Stimulated activated CD4-positive, alpha-beta T cell treated with anti-CD3 and anti-CD28 coated beads, TNF-alpha, amount 100 ng/mL, for 1 hour (primary cell): ENCODE measurements at places on chromosomes 12 and 14.
A peak's percentile ranks its signal among the peaks of the same experiment; 100 is the strongest.

DNA sequence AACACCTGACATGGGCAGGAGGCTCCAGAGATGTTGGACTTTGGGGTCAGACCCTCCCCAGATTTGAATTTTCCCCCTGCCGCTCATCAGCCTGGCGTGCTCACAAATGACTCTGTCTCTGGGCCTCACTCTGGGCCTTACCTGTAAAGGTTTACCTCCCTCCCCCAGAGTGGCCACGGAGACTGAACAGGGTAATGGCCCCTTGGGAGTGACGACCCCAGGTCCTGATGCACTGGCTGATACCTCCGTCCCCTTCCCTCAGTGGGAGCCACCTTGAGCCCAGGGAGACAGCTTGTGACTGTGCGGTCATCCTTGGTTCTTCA, 7.0 kb downstream of the SLC25A29 start:
- no peak for DNase-seq

DNA sequence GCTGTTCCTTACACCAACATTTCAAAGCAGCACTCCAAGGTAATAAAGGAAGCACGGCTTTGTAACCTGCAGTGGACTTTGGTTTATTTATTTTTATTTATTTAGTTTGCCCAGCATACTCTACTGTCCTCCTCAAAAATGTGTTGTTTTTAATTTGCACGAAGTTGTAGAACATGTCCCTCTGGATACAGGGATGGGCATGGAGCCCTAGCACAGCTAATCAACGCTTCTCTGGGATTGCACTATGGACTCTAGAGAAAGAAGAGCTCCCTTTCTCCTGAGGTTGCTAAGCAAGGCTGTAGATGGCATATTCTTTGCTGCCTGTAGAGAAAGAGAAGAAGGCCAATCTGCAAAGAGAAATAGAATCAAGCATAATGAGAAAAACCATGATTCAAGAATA, 5.9 kb upstream of the ANAPC5 start:
- DNase-seq: no peak

DNA sequence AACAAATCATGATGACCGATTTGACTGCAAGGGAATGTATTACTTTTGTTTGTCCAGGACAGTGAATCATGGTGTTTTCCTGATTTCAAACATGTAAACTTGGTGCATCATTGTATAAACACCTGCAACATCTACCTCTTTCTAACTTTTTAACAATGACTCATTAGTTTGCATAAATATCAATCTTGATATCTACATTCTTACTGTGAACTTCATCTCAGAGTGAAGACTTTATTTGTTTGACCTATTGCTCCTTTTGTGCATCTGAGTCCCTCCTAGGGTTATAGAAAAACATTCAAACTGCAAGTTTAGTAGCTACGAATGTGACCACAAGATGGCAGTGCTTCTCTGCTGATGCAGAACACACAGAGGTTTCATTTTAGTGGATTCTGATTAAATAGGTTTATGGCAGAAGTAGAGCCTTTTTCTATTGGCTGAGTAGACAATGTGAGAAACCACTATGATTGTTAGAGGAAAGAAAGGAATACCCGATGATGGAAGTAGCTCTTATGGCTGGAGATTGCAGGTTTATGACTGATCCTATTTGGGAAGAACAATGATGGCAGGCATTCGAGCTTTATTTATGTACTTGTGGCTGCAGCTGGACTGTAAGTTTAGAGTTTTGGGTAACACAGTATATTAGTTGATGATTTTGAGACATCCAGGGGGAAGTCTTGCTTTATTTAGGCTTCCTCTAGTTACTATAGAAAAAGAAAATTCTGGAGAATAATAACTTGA, 244.2 kb upstream of the OR4E1 start:
- peak; percentile 24 for DNase-seq

- no peak for DNase-seq
These were observed 281.0 kb upstream of the RGS6 start for GRCh38 chr14:71651228-71651627.

- DNase-seq: no peak
These were observed 613.6 kb upstream of the USP15 start for GRCh38 chr12:61646639-61647038.
